M059J (cell line): ENCODE measurements at places on chromosomes 6 and 20. TPM values are rescaled to one million over a fixed set of nuclear protein-coding genes. Genes with fewer than 3 reads are reported as not detected.

TRDN gene
- 0.05 and 0.12 TPM in 2 replicates for total RNA-seq

KCNG1 gene
- 2.4 and 4.5 TPM in 2 replicates for total RNA-seq

SMOC2 gene
- total RNA-seq: 0.05 and 0.47 TPM in 2 replicates

MUC21 gene
- not detected in 2 replicates for total RNA-seq

TNFAIP3 gene
- 5.5 and 7.7 TPM in 2 replicates for total RNA-seq

TBXT gene
- total RNA-seq: not detected in 2 replicates

TCP11 gene
- total RNA-seq: not detected in 2 replicates

MYLK4 gene
- total RNA-seq: 0.76 and 1.2 TPM in 2 replicates

CLPSL2 gene
- total RNA-seq: not detected in 2 replicates

TP53TG5 gene
- not detected in 2 replicates for total RNA-seq

SIRPB2 gene
- 0.07 TPM in 1 of 2 replicates, not detected in the other for total RNA-seq

POM121L2 gene
- not detected in 2 replicates for total RNA-seq

CD2AP gene
- 28.8 and 33.4 TPM in 2 replicates for total RNA-seq

ZNF831 gene
- total RNA-seq: not detected in 2 replicates

PCMTD2 gene
- total RNA-seq: 24.2 and 28.6 TPM in 2 replicates

SYCP2 gene
- total RNA-seq: 0.79 and 1.2 TPM in 2 replicates

SLC44A4 gene
- total RNA-seq: 0.20 TPM in 1 of 2 replicates, not detected in the other

SUPT3H gene
- 4.5 and 7.3 TPM in 2 replicates for total RNA-seq

UQCC2 gene
- total RNA-seq: 81.0 and 97.6 TPM in 2 replicates

PACSIN1 gene
- total RNA-seq: 0.20 TPM in 1 of 2 replicates, not detected in the other

PCK1 gene
- not detected in 2 replicates for total RNA-seq

EDN1 gene
- total RNA-seq: 12.5 and 16.4 TPM in 2 replicates

EPPIN gene
- total RNA-seq: not detected in 2 replicates

AKAP12 gene
- total RNA-seq: 28.4 and 43.1 TPM in 2 replicates

FHL5 gene
- total RNA-seq: not detected in 2 replicates

EFCAB8 gene
- total RNA-seq: not detected in 2 replicates

MLIP gene
- not detected in 2 replicates for total RNA-seq

HTR1B gene
- not detected in 2 replicates for total RNA-seq

BPIFB2 gene
- not detected in 2 replicates for total RNA-seq

CTCFL gene
- not detected in 2 replicates for total RNA-seq

PBX2 gene
- 20.3 and 29.8 TPM in 2 replicates for total RNA-seq

VWA7 gene
- total RNA-seq: 0.94 and 1.8 TPM in 2 replicates

ATRN gene
- total RNA-seq: 16.5 and 33.7 TPM in 2 replicates

AURKA gene
- total RNA-seq: 191 and 212 TPM in 2 replicates

PROKR2 gene
- not detected in 2 replicates for total RNA-seq

E2F1 gene
- 46.3 and 67.8 TPM in 2 replicates for total RNA-seq

GSTA2 gene
- total RNA-seq: 0.12 TPM in 1 of 2 replicates, not detected in the other

KCNB1 gene
- total RNA-seq: not detected in 2 replicates

GFOD1 gene
- 4.3 and 4.7 TPM in 2 replicates for total RNA-seq

ADGRG6 gene
- total RNA-seq: 8.1 and 8.8 TPM in 2 replicates

DAAM2 gene
- 0.39 and 1.3 TPM in 2 replicates for total RNA-seq

CLPSL1 gene
- total RNA-seq: not detected in 2 replicates

SNX5 gene
- total RNA-seq: 107 and 165 TPM in 2 replicates

ANKEF1 gene
- total RNA-seq: 4.5 and 6.3 TPM in 2 replicates

GPR6 gene
- total RNA-seq: not detected in 2 replicates

CSNK2B gene
- total RNA-seq: 645 and 1,183 TPM in 2 replicates

CALHM5 gene
- 1.3 and 1.6 TPM in 2 replicates for total RNA-seq

C6orf52 gene
- total RNA-seq: 0.32 and 0.44 TPM in 2 replicates
